Stimulated activated CD8-positive, alpha-beta memory T cell treated with anti-CD3 and anti-CD28 coated beads, Interleukin-2, amount 100 ng/mL, for 48 hours (primary cell): ENCODE measurements at places on chromosomes 6 and 20.

DNA sequence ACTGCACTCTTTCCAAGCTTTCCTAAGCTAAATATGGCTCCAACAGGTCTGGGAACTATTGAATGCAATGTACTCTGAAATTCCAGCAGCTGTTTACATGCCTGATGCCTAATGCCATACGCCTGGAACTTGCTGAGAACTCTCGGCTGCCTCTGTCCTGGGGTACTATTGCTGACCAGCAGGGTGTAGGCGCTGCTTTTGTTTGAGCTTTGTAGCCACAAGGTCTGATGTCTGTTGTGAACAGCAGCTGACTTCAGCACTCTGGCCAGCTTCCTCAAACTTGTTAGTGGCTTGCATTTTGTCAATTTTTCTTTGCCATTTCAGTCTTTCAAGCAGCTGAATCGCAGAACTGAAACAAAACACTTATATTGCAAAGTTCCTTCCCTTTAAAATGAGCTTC, 26.7 kb downstream of the SAYSD1 start:
- DNase-seq = no peak

DNA sequence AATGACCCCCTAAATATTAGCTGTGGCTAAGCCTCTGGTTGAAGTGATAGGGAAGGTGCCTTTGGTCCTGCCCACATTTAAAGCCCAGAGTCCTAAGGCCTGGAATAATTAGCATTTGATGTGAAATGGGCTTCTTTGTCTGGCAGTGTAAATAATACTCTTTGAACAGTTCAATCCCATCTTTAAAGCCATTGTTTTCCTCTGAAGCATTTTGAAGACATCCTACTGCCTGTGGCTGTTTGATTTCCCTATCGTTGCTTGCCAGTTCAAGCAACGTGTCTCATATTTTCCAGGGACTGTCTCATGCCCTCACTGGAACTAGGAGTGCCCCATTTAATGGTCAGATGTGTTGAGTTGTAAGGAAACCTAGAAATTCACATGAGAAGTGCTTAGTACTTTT, 89.3 kb upstream of the BTN3A2 start:
- no peak for DNase-seq

- DNase-seq = no peak
Observed at GRCh38 chr20:38471987-38472512, 593 bp upstream of the RALGAPB start.

DNA sequence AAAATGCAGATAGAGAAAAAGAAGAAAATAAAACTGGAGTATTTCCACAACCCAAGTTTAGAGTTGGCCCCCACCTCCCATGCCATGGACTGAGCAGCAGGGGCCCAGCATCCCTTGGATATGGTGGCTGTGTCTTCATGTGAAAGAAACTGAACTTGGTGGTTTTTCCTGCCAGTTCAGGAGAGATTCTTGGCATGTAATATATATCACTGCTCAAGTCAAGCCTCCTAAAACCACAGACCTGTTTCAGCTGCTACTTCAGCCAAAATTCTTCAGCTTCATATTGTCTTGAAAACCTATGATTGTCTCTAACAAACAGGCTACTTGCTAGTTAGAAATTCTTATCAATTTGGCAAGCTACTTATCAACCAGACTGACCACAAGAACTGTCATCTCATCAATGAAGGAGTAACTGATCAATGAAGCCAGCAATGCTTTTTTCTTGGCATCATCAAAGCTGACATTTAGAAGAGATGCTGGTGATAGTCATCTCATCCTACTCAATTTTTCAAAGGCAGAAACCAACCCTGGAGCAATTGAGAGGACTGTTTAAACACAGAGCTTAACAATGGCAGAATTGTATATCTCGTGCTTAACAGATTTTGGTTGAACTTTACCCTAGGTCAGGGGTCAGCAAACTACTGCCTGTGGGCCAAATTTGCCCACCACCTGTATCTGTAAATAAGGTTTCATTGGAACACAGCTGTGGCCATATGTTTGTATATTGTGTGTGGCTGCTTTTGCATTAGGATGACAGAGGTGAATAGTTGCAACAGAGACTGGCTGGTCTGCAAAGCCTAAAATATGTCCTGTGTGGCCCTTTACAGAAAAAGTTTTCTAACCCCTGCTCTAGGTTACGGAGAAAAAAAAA, 10.4 kb upstream of the NOL7 start:
- no peak for DNase-seq

DNA sequence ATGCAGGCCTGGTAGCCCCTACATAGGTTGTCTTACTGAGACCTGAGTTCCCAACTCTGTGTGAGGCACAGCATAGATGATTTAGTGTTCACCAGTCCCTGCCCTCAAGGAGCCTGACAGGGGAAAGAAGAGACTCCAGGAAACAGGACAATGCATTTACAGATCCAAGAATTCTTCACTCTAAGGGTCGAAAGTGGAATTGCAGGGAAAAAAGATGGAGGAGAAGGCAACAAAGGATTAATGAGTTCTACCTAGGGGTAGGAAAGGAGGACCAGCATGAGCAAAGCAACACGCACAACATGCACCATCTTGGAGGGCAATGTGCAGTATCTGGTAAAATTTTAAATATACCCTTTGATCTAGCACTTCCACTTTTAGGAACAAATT, 5.9 kb downstream of the SPAG4 start:
- no peak for DNase-seq

GRCh38 chr6:109447087-109447486, 6.6 kb downstream of the SMPD2 start:
- DNase-seq = no peak

DNA sequence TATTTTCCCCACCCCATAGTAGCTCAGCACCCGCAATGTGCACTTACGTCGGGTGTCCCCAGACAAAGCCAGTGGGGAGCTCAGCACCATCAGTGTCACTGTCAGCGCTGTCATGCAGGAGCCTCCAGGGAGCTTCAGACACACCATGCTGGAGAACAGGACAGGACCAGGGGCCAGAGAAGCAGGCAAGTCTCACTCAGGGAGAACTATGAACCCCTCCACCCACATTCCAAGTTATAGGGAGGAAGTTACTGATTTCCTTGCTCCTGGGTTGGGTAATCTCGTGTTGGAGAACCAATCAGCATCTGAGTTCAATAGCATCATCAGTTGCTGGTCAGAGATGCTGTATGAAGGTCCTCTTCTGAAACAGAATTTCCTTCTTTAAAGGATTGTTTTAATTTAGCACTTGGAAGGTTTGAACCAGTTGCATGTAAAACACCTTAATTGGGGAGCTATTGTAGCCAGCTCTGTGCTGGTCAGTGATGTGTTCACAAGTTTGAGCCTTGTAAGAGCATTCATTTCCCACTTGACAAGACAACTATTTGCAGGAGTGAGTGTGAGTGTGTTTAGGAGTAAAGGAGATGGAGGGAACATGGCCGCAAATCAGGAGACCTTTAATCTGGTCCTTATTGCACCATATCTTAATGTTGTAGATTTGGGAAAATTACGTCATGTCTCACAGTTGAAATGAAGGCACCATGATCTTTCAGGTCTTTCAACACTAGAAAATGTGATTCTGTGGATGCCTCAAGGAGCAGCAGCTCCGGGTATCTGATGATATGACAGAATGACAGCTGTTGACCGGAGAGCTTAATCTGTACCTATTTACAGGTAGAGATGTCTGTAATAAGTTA, at the start of gene HLA-DRB1:
TSS of gene HLA-DRB1 (minus strand) at position 253 of the 854 bp plus-strand sequence. CDS start at position 147, 106 bp downstream.
- DNase-seq = no peak

GRCh38 chr6:43916924-43917877, 147.2 kb downstream of the VEGFA start:
- DNase-seq = no peak

GRCh38 chr6:170368544-170368943, 62.0 kb downstream of the FAM120B start:
- DNase-seq = no peak

GRCh38 chr6:21149470-21149869, 444.1 kb upstream of the SOX4 start:
- DNase-seq = no peak

DNA sequence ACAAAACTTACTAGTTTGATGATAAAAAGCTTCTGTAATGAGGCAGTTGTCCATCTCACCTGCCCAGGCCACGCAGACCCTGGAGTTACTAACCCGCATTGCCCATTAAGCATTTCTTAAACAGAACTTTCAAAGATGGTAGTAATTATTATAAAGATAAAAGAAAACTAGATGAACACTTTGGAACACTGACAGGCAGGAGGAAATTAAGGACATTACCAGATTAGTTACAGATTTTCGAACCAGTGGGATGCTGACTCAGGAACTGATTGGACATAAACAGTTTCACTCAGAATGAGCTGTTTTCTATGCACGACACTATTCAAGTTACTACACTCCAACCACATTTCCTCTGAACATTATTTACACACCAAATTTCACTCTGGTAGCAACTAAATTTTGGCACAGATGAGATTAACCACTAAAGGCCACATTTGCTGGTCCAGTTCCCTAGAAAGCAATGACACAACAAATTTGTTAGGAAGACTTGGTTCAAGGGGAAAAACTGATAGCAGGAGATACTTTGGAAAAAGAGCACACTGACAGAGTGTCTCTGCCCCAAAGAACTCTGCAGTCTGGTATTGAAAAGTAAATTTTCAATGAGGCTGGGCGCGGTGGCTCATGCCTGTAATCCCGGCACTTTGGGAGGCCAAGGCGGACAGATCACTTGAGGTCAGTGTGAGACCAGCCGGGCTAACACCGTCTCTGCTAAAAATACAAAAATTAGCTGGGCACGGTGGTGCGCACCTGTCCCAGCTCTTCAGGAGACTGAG, 3.0 kb downstream of the ROMO1 start:
- DNase-seq = no peak

GRCh38 chr20:17663040-17663399, 19.0 kb downstream of the RRBP1 start:
- no peak for DNase-seq

- peak; percentile 28 for DNase-seq
Observed at GRCh38 chr6:157597461-157598312, 216.7 kb downstream of the ZDHHC14 start.

GRCh38 chr6:138107752-138108592, 753 bp upstream of the PERP start:
- peak; percentile 5 for DNase-seq

- no peak for DNase-seq
Observed at GRCh38 chr6:16575655-16576054, 185.6 kb downstream of the ATXN1 start.

- DNase-seq = peak; percentile 10
Observed at GRCh38 chr6:87742106-87742505, 40.1 kb upstream of the AKIRIN2 start.

DNA sequence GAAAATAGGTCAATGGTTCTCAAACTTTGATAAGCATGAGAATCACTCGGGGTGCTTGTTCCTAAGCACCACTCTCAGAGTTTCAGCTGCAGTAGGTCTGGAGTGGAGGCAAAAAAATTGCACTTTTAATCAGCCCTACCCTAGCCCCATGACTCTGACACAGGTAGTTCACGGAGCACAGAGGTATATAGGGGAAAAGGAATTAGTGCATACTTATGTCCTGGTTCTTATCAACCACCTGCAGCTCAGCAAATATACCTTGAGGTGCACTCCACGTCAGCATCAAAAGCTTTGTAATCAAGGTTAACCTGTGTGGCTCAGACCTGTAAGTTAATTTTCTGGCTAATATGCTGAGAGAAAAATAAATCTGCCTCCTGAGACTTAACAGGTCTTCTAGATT, 138.8 kb upstream of the HMGN3 start:
- DNase-seq = no peak

- DNase-seq = no peak
Observed at GRCh38 chr6:104566411-104566810, 293.3 kb downstream of the HACE1 start.

DNA sequence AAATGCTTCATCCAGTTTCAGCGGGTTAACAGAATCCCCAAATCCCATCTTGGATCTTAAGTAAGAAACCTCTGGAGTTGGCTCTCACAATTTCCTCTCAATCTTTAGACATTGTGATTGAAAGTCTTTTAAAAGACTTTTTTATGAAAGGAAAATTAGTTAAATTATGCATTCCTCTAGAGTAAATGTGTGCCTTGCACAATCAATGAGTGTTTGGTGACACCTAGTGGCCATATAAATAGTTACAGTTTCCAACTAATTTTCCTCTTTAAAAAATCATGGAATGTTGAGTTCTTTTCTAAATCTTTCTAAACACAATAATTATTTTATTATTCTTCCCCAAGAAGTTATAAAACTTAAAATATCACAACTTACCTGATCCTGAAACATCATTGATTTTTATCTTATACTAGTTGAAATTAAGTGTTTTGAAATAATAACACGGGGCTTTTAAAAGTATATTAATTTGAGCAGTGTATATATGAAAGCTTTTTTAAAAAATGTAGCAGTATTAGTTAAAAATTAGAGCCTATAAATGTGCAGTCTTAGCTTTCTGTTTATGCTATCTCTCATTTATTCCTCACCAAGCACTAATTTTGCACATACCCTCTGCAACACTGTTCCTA, 66.4 kb downstream of the PKHD1 start:
- DNase-seq = no peak

GRCh38 chr6:29723666-29724588, 693 bp downstream of the HLA-F start:
- peak; percentile 69 for DNase-seq

GRCh38 chr6:37303891-37304503, 46.1 kb upstream of the TMEM217 start:
- no peak for DNase-seq

GRCh38 chr6:158019416-158019815, 37.8 kb downstream of the SYNJ2 start:
- DNase-seq = no peak

- no peak for DNase-seq
Observed at GRCh38 chr6:13274707-13275434, 53.5 kb downstream of the TBC1D7 start.

- DNase-seq = no peak
Observed at GRCh38 chr6:69812746-69813427, 16.1 kb upstream of the LMBRD1 start.
